Effector CD4-positive, alpha-beta T cell (primary cell): ENCODE measurements at places on chromosomes 11 and 22.

DNA sequence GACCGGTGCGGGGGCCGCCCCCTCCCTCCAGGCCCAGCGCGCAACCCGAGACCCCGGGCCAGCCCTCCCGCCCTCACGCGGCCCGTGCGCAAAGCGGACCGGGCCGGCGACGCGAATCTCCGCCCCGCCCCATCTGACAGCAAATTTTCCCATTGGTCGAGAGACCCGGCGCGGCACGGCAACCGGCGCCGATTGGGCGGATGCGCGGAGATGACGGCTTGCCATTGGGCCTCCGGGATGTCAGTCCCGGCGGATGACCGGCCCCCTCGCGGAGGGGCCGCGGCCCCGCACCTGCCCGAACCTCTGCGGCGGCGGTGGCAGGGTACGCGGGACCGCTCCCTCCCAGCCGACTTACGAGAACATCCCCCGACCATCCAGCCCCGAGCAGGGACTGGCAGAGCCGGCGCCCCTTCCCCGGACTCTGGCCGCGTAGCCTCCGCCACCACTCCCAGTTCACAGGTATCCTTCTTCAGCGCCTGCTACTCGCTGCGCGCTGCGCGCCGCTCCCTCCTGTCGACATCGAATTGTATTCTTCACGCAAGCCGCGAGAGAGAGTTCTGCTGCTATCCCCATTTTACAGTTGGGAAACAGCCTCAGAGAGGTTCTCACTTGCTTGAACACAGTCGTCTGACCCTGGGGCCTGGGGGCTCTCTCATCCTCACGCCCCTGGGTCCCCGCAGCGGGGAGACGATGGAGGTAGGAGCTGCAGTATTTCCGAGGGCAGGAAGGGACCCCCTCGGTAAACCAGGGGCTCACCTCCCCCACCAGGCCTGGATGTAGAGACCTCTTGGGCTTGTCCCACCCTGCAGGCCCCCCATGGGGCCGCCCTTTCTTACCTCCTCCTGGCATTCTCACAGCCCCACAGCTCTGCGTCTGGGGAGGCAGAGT lies at the start of gene ARVCF:
Gene ARVCF (minus strand): TSS at position 90 of the 888 bp plus-strand sequence. CDS start 26,029 bp downstream, outside the sequence.
- peak; percentile 89 for DNase-seq

- no peak for DNase-seq
Observed at GRCh38 chr11:65373839-65374580, 8.4 kb downstream of the SLC25A45 start.

DNA sequence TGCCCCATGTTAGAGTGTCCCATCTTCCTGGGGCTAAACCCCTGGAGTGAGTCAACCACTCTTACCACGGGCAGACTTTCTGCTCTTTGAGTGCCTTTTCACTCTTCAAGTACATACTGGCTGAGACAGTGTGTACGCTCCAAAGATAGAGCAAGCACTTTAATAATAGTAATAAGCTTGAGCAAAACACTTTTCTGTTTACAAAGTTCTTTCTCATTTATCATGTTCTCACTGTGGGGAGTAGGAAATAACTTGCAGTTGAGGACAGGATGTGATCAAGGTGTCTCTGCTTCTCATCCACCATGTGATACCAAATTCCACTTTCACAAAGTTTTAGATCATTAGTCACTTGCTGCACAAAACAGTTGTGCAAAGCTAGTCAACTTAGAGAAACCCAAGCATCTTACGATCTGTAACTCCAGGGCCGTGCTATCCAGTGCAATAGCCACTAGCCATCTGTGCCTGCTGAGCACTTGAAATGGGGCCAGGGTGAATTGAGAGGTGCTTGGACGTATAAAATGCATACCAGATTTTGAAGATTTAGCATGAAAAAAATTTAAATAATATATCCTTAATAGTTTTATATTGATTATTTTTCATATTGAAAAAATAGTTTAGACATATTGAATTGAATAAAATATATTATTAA lies 135.3 kb downstream of the KIF18A start:
- DNase-seq, result no peak

GRCh38 chr11:19739872-19740271 lies 27.2 kb downstream of the NAV2 start:
- no peak for DNase-seq

GRCh38 chr11:30474151-30474954 lies 111.8 kb downstream of the MPPED2 start:
- DNase-seq, result no peak

DNA sequence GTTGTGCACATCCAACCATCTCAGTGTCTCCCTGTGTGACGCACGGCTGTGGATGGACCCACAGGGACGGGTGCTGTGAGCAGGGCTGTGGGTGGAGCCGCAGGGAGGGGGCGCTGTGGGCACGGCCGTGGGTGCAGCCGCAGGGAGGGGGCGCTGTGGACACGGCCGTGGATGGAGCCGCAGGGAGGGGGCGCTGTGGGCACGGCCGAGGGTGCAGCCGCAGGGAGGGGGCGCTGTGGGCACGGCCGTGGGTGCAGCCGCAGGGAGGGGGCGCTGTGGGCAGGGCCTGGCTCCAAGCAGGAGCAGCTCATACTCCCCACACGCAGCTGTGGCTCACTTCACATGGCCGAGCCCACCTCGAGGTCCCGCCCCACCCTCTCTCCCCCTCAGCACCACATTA lies 6.0 kb upstream of the MAPK11 start:
- DNase-seq, result peak; percentile 22
